ENCODE measurements at places on chromosomes 12 and 14.

- DNase-seq: no peak
These were observed 12.8 kb upstream of the AQP2 start for GRCh38 chr12:49937639-49938300.

- no peak for DNase-seq
These were observed 4.0 kb downstream of the ATG101 start for GRCh38 chr12:52073531-52074381.

DNA sequence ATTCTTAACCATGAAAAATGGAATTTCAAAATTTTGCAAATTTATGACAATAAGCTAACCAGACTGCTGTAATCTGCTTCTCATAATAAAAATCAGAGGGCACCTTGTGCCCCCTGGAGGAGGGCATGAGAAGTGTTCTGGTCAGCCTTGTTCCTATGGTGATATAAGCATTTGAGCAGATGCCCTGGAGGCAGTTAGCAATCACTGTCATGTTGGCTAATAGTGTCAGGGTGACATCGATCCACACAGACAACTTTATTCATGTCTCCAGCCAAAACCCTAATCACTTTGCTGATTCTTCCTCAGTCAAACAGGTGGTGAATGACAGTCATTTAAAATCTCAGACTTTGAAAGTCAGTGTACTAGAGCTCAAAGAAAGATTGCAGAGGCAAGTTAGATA, 943.0 kb downstream of the GALC start:
- peak; percentile 97 for DNase-seq

GRCh38 chr12:62581288-62582064, 114.8 kb downstream of the MON2 start:
- DNase-seq: peak; percentile 72

DNA sequence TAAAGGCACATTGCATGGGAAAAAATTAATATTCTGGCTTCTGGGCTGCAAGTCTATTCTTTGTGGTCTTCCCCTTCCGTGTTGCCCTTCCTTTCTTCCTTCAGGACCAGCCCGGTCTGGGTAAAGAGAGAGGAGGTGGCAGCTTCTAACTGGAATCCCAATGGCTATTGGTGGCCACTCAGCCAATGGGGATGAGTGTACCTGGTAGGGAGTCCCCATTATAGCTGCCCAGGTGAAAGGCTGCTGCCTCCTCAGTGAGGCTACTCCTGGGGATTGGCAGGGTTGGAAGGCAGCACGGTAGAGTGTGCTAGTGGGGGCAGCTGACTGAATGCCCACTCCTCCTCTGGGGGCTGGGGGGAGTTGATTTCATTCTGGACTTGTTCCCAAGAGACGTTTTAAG, 112.6 kb downstream of the RBM19 start:
- DNase-seq: no peak

DNA sequence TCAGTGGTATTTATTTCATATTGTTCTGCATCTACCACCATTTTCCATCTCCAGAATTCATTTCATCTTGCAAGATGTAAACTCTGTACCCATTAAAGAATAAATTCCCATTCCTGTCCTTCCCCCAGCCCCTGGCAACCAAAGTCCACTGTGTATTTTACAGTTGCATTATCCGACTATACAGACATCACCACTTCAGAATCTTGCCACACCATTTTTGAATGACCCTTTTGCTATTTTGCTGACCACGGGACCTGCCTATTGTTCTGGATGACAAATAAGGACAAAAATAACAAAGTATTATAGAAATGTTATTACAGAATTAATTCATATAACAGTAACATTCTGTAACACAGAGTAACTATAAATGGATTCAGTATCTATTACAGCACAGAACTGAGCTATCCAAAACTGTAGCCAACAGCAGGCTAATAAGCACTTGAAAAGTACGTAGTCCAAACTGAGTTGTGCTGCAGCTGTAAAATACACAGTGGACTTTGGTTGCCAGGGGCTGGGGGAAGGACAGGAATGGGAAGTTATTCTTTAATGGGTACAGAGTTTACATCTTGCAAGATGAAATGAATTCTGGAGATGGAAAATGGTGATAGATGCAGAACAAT, 61.3 kb downstream of the CDK17 start:
- no peak for DNase-seq

GRCh38 chr12:89762498-89763170, 54.0 kb upstream of the ATP2B1 start:
- no peak for DNase-seq

- no peak for DNase-seq
These were observed 35.1 kb downstream of the EIF2S3B start for GRCh38 chr12:10540776-10541205.

- no peak for DNase-seq
These were observed 48.5 kb downstream of the CYP46A1 start for GRCh38 chr14:99732436-99733210.

DNA sequence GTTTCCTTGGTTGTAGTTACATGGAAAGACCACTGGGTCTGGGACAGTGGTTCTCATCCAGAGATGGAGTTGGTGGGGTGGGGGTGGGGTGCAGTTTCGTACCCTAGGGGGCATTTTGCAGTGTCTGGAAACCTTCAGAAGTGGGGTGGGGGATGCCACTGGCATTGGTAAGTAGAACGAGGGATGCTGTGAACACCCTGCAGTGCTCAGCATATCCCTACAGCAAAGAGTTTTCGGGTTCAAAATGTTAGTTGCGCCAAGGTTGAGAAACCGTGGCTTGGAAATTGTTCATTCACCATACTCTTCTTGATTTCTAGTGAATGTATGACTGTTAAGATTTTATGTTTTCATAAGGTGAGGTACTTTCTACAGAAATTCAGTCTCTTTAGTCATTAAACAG, 28.7 kb downstream of the TRAF3 start:
- no peak for DNase-seq

- no peak for DNase-seq
These were observed 257.6 kb downstream of the C12orf75 start for GRCh38 chr12:105588106-105588505.

DNA sequence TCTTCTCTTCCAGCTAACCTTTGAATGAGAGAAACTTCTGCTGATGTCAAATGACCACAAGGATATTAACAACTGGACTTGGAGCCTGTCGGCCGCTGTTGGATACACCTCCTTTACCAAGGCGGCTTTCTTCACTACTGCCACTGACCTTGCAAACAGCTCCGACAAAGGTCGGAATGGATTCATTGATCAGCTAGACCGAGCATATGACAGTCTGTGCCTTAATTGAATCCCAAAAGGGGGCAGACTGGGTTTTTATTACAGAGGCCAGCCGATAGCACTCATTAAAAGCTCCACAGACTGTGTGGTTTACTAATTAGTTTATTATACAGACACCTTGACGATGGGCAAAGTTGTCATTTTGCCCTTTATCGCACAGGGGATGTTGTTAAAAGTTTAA, 394.5 kb downstream of the RERGL start:
- DNase-seq: no peak

DNA sequence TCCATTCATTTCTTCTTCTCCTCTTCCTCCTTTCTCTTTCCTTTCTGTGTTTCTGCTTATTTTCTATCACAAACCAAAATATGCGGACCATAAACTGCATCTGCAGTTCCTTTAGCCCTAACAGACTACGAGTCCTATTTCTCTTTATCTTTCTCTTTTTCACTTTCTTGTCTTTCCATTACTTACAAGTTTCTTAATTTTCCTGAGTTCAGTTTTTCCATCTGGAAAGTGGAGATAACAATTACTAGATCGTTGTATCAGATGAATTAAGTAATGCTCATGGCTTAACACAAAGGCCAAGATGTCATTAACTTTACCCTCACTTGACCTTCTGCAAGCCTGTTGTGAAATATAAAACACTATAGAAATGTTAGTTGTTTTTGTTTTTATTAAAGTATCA, 983 bp upstream of the COPS7A start:
- no peak for DNase-seq

DNA sequence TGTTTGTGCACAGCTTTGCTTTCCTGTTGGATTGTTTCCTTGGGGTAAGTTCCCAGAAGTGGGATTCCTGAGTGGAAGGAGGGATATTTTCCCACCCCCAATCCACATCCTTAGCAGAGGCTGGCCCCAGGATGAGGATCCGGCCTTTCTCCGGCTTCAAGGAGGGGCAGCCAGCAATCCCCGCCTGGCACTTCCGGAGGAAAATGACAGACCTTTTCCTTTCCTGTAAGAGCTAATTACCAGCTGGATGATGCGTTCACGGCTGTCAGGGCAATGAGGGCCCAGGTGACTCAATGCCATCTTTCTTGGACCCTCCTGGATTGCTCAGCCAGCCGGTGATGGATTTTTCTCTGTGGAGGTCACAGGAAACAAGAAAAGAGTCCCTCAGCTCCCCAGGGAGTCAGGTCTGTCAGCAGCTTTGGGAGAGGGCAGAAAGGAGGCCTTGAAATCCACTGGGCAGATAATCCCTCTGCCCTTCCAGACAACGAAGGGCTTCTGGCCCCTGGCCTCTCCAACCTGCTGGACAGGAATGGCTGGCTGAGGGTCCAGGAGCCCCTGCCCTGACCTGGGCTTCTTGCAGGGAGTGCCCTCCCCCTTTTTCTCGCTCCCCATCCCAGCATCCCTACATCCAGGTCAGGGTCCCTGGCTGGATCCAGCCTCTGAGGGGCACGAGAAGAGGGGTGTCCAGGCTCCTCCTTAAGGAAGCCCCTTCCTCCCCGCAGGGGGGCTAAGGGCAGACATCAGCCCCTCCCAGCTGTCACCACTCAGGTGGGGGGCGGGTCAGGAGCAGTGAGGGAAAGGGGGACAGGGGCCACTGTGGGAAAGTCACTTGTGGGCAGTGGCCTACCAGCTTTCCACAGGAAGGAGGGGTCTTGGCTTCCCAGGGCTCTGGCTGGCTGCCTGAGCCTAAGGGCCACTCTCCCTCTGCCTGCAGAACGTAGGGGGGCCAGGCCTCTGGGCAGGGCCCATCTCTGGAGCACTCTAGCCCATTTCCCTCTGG, 16.1 kb upstream of the CCDC85C start:
- DNase-seq: no peak

- no peak for DNase-seq
These were observed 116.4 kb downstream of the EPS8 start for GRCh38 chr12:15672671-15673270.

GRCh38 chr14:81234278-81234677, 13.5 kb upstream of the GTF2A1 start:
- DNase-seq: no peak

- DNase-seq: no peak
These were observed 661.7 kb downstream of the VRK1 start for GRCh38 chr14:97458661-97459579.

DNA sequence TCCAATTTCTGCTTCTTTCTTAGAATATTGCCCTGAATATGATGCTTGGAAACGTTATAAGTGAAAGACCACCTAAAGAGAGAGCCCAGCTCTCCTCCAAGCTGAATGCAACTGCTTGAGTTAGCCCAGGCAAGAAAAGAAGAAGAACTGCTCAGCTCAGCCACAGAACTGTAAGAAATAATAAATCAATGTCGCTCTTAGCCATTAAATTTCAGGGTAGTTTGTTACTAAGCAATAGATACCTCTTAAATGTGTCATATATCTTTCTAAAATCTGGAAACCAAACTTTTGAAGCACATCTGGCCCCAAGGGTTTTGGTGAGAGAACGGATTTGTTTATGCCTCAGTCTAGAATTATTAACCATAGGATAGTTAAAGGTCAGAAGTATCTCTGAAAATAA, 50.4 kb downstream of the SLC6A15 start:
- DNase-seq: no peak

- DNase-seq: peak; percentile 93
These were observed 26.0 kb downstream of the XRCC3 start for GRCh38 chr14:103688906-103689902.
